ENCODE measurements at places on chromosomes 11 and 22.
A peak's percentile ranks its signal among the peaks of the same experiment; 100 is the strongest.

- no peak for DNase-seq
Observed at GRCh38 chr11:135075740-135076139, 663.7 kb upstream of the B3GAT1 start.

DNA sequence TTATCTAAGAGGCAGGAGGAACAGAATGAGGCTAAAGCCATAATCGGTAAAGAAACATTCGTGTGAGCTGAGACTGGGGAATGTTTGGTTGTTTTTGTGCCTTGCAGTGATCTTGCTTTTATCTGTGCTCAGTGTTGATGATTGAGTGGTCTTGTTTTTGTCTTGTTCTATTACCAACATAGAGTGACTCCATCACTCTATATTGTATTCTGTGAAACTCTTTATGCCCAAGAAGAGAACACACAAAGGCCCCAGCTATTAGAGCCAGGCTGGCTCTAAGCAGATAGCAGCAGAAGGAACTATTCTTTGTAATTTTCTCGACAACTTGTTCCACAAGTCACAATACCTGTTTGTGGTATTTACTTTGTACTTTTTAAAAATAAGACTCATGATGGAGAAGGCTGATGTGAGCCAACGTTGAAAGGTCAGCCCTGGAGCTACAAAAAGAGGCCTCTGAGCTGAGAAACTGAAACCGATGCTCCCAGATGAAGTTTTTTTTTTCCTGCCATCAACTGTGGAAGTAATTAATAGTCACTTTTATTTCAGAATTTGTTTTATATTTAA lies 68.4 kb downstream of the LARGE1 start:
- DNase-seq: no peak

DNA sequence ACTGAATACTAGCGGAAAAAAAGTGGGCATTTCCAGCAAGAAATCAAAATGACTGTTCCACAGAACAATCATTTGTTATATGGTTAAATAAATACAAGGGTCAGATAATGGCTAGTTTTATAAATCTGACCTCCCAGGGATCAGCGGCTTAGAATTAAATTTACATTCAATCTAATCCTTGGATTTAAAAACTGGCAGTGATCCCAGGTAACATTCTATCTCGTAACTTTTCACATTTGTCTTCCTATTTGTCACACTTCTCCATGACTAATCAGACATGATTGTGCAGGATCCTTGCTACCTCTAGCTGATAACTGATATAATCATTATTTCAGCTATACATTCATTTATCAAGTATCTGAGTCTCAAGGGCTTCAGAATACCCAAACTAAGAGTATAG lies 2.9 kb upstream of the MMP3 start:
- DNase-seq: no peak

DNA sequence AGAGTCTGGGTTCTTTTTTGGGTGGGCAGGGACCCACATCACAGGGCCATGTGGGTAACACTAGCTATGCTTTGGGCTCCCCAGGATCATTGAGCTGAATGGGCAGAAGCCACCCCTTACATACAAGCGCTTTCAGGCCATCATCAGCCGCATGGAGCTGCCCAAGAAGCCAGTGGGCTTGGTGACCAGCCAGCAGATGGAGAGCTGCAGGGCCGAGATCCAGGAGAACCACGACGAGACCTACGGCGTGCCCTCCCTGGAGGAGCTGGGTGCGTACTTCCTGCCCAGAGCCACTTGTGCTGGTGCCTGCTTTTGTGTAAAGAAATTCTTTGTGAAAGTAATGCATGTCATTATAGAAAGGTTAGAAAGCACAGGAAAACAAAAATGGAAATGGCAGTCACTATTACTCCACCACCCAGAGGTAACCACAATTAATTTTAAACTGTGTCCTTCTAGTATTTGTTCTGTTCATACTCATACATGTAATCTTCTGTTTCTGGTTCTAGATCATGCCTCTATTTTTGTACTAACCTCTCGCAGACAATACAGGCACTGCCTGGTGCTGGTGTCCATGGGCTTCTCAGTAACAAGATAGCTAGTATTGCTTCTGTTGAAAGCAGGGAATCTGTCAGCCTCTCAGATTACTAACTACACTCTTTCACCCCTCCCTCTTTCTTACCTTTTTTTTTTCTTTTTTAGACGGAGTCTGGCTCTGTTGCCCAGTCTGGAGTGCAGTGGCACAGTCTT lies 13.7 kb downstream of the CRY2 start:
- no peak for DNase-seq

- DNase-seq: no peak
Observed at GRCh38 chr22:41446057-41446501, 522 bp downstream of the TOB2 start.

DNA sequence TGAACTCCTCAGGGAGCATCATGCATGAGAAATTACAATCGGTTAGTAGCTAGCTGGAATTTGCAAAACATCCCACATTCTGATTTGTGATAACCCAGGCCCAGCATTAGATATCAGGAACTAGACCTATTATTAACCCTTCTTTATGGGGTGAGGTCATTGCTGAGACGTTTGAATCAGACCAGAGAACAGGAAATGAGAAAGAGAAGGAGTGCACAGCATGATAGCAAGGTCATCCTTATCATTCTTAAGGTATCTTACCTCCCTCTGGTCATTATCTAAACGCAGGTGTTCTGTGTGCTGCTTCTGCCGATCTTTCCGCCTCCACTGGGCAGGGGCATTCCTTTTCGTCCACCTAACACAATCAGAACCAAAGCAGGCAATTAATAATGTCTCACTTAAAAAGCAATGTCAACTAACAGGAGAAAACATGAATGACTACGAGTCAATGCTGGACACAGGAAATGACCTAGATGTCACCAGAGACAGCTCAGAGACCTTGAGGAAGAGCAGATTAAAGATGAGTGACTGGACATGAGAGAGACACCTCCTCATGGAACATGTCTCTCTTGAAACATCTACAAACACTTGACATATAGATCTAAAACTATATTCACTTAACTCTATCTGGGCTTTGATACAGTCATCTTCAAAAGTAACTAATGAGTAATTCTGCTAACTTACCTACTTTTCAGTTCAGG lies 78.3 kb upstream of the SCUBE2 start:
- DNase-seq: no peak

GRCh38 chr22:19037282-19038163 lies 84.7 kb downstream of the DGCR2 start:
- DNase-seq: no peak

- DNase-seq: no peak
Observed at GRCh38 chr22:43442386-43443151, 30.8 kb downstream of the MPPED1 start.

- DNase-seq: no peak
Observed at GRCh38 chr22:41826021-41826420, 6.9 kb upstream of the SREBF2 start.

- no peak for DNase-seq
Observed at GRCh38 chr22:44661070-44661469, 40.9 kb upstream of the PRR5 start.

- DNase-seq: no peak
Observed at GRCh38 chr11:14378171-14378570, 19.2 kb upstream of the RRAS2 start.

GRCh38 chr11:704228-704674 lies 1.8 kb upstream of the EPS8L2 start:
- DNase-seq: no peak

- no peak for DNase-seq
Observed at GRCh38 chr11:132347156-132348090, 977.0 kb downstream of the NTM start.

DNA sequence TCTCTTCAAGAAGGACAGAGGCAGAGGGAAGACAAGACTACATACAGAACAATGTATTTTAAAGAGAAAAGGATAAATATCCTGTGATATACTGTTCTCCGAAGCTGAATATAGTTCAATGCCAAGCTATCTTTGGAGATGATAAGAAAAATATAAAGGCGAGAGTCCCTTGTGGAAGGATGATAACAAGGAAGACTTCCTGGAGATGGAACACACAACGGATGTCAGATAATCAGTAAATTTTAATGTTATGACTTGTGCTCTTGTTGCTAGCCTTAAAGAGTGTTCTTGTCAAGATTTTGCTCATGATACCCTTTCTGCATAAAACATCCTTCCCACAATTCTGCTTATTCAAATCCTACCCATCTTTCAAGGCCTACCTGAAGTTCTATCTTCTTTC lies 6.8 kb upstream of the CTR9 start:
- no peak for DNase-seq

GRCh38 chr22:45980268-45980570 lies 3.3 kb upstream of the WNT7B start:
- DNase-seq: no peak

- no peak for DNase-seq
Observed at GRCh38 chr11:4459500-4459899, 10.4 kb downstream of the OR52K2 start.

GRCh38 chr11:18144243-18144642 lies 11.9 kb downstream of the MRGPRX3 start:
- DNase-seq: no peak

- DNase-seq: no peak
Observed at GRCh38 chr22:41862530-41863266, 29.8 kb downstream of the SREBF2 start.

DNA sequence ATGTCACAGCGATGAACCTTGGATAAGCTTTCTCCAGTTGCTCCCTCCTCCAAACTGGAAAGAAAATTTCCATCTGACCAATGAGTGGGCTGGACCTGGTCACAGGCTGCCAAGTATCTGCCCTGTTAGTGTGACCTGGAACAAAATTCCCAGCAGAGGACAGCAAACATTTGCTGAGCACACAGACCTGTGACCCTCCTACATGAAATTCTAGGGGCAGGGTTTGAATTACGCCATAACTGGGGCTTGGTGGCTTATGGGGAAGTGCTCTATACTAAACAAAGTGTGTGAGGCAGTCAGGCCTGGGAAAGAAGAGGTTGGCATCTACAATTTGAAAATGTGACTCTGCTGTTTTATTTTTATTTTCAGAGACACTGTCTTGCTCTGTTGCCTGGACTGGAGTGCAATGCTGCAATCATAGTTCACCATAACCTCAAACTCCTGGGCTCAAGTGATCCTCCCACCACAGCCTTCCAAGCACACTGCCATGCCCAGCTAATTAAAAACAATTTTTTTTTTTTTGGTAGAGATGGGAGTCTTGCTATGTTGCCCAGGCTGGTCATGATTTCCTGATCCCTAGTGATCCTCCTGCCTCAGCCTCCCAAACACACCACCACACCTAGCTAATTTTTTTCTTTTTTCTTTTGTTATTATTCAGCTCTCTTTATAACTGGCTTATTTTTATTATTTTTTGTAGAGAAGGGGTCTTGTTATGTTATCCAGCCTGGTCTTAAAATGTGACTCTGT lies 13.6 kb upstream of the XBP1 start:
- DNase-seq: no peak

DNA sequence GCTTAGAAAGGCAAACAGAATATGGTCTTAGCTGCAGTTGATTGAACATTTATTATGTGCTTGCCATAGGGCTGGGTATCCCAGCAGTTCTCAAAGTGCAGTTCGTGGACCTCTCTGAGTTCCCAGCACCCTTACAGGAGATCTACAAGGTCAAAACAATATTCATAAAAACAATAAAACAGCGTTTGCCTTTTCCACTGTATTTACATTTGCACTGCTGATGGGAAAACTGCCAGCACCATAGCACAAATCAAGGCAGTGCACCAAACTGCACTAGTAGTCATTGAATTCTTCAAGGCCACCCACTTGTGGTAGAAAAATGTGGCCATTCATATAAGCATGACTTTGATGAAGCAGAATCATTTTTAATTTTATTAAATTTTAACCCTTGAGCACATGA lies 128.1 kb downstream of the CCDC34 start:
- DNase-seq: no peak

- no peak for DNase-seq
Observed at GRCh38 chr22:45534339-45535192, 31.9 kb downstream of the FBLN1 start.

GRCh38 chr11:75802021-75802912 lies 12.7 kb upstream of the UVRAG start:
- no peak for DNase-seq

DNA sequence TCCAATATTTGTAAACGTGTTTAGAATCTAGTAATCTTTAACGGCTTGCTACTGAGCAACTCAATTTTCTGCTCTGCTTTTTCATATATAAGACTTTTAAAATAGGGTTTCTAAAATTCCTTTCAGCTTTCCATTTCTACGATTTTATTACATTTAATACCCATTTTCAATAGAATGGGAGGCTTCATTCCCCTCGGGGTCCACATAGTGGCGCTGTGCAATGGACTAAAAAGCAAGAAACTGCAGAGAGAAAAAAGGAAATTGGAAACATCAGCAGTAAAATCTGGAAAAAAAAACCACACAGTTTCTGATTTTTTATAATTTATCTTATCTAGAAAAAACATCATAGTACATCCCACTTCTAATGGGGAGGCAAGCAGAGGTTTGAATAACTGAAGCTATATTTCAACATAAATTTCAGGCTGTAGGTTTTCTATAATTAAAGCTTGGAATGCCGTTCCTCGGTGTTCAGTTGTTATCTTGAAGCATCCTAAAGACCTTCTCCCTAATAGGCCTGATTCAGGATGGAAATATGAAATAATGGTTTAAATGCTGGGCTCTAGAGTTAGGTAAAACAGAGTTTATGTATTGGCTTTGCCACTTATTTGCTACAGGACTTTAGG lies 18.7 kb upstream of the JHY start:
- peak; percentile 50 for DNase-seq

DNA sequence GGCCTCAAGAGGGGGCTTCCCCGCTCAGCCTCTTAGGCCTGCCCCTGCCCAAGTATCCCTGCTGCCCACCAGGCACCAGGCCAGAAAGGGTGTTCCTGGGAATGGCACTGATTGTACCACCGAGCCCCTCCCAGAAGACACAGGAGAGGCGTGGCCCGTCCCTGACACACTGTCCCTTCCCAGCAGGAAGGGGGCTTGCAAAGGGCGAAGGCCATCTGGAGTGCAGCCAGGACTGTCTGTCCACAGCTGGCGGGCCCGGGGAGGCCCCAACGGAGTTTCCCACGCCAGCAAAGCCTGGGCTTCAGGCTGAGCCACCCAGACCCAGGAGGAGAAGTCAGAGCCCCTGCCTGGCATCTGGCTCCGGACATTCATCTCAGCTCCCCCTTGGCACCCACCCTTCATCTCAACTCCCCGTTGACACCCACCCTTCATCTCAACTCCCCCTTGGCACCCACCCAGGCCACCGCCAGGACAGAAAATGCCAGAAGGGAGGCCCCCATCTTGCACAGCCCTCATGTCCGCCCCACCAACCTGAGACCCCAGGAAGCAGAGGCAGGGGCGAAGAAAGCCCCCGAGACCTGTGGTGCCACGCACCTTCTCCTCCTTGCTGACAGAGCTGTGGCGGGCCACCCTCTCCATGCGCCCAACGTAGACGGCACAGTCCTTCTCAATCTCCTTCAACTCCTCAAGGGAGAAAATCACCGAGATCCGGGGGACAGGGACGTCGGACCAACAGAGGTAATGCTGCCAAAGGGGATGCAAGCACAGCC lies 19.4 kb downstream of the TUBGCP6 start:
- DNase-seq: no peak

All from SK-N-MC (cell line).